Epithelial cell of prostate (primary cell): ENCODE measurements at places on chromosomes 6 and 20.

GRCh38 chr6:82057846-82058554 is 189.5 kb downstream of the IBTK start:
- DNase-seq = no peak

DNA sequence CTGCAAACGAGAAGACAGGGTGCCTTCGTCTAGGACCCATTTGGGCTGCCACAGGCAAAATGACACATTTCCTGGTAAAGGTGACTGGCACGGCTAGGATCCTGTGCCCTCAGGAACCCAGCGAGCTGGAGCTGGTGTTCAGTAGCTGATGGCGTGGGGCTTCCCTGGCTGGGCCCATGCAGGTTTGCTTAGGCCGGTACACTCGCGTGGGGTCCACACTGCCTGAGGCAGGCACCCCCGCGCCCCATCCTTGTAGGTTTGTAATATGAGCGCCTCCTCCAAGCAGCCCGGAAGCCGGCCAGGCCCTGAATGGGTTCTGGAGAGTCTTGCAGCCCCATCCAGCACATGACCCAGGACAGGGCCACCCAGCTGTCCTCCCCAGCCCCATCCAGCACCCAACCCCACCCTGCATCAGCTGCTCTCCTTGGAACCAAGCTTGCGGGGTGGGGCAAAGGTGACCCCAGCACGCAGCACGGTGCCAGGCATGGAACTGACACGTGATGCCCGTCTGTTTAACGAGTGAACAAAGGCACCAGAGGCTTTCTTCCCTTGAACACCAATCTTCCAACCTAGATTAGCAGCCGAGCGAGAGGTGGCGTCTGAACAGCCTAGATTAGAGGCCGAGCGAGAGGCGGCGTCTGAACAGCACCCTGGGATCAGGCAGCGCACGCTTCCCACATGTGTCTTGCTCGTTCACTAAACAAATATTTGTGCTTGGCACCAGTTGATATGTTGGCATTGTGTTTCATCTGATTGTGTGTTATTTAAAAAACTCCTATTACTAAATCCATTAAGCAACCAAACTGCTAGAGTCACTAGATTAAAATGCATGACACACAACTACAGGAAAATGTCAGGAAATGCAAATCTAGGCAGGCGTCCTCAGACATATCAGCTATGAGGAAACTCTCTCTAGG is 112.1 kb downstream of the DLL1 start:
- peak; percentile 89 for DNase-seq

DNA sequence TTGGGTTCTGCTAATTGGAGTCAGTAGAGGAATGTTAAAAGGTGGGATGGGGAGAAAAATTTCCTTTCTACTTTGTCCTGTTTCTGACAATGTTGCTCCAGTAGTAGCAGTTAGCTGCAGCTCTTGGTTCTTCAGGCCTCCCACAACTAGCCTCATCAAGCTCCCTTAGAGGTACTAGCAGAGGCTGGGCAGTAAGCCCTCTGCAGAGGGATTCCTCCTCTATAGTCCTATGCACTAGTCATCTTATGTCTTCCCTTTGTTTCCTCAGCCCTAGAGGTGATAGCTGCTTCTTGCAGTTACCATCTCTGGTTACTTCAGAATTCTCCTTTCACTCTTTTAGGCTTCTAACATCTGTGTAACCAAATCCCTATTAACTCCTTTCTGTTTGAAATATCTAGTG is 99.8 kb downstream of the FILIP1 start:
- DNase-seq = no peak

- no peak for DNase-seq
Measured at GRCh38 chr6:161029195-161029809, 37.7 kb downstream of the MAP3K4 start.

- DNase-seq = peak; percentile 31
Measured at GRCh38 chr6:116535109-116535508, 10.4 kb downstream of the TRAPPC3L start.

DNA sequence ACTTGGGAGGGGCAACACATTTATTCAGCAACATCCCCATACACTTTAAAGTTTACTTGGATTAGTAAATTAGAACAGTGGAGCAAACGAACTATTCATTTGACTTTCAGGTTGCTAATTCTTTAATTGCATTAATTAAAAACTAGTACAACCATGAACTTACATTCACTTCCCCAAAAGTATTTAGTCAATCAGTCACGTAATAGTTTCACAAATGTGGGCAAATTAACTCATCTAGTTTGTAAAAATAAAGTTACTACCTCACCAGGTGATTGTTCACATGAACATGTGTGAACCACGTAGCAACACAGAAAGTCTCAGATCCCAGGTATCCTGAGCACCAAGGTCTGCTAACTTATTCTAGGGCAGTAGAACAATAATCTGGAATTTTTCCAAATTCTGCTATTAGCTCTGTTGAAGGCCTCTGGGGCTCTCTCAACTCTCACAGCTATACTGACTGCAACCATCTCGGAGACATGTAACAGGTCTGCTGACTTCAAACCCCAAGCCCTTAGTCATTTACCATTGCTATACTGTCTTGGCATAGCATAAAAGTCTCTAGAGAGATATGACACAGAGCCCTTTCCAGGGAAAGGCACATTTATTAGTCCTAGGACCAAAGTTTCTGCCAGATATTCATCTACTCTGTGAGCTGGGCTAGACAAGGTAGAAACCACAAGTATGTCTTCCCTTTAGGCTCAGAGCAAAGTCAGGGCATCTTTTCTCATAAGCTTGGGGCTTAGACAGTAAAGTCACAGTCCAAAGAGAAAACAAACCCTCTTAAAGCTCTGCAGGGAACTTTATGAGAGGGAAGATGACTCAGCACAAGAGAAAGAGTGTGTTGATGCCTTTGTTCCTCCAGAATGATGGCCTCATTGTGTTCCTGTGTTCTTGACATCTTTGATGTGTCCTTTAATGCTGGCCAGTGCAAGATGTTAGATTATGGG is 50.9 kb upstream of the CCDC28A start:
- DNase-seq = peak; percentile 46

- DNase-seq = no peak
Measured at GRCh38 chr20:20490673-20491072, 122.8 kb downstream of the INSM1 start.

DNA sequence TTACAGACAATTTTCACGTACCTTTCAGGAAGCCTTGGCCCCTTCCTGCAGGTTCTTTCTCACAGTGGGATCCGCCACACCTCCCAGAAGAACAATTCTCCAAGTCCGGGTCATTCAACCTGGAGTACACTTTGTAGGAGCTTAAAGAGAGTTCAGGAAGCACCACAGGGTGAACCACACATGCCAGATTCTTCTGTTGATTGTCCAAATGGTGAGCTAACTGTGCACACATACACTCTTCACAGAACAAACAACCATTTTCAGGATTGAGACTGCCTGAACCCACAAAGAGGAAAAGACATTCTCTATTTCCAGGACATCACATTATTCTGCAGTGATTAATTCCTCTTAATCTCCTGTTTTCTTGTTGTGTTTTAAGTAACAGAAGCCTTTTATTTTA is 51.0 kb downstream of the SCGN start:
- DNase-seq = no peak

GRCh38 chr6:143803769-143804568 is 39.2 kb upstream of the LTV1 start:
- no peak for DNase-seq

GRCh38 chr6:36248980-36249379 is 20.9 kb upstream of the PNPLA1 start:
- no peak for DNase-seq
